WTC11 (cell line): ENCODE measurements at places on chromosomes 3 and 15. TPM values are rescaled to one million over a fixed set of nuclear protein-coding genes. Genes with fewer than 3 reads are reported as not detected.
A peak's percentile ranks its signal among the peaks of the same experiment; 100 is the strongest.

- DNase-seq: no peak
- H3K27me3 ChIP-seq: no peaks in the 10 kb centered on the region; the same call in 1 of the 2 replicates
- no peaks in the 10 kb centered on the region for H3K36me3 ChIP-seq
- peaks cover 11% of the 10 kb centered on the region for H3K4me1 ChIP-seq
- no peak overlapping the region for H3K27ac ChIP-seq
- H3K4me3 ChIP-seq: no peak overlapping the region
These were observed 894.0 kb downstream of the ROBO2 start for GRCh38 chr3:77933926-77934325.

DNA sequence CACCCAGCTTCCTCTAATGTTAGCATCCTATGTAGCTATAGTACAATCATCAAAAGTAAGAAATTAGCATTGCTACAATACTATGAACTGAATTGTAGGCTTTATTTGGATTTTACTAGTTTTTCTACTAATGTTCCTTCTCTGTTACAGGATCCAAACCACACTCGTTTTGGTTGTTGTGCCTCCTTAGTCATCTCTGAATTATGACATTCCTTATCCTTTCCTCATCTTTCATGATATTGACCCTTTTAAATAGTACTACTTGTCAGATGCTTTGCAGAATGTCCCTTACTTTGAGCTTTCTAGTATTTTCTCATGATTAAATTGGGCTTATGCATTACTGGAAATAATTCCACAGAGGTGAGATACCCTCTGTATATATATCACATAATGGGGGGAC is 265.4 kb downstream of the VPS13C start:
- no peak overlapping the region for H3K27ac ChIP-seq
- no peak for DNase-seq
- H3K27me3 ChIP-seq: no peaks in the 10 kb centered on the region
- no peaks in the 10 kb centered on the region for H3K36me3 ChIP-seq

BOC gene
- 6.6 to 8.0 TPM (median 7.2 TPM) in 3 replicates for total RNA-seq

- H3K36me3 ChIP-seq: peaks cover 25% of the 10 kb centered on the region
- peaks cover 13% of the 10 kb centered on the region for H3K4me1 ChIP-seq
- H3K27me3 ChIP-seq: no peaks in the 10 kb centered on the region
- H3K4me3 ChIP-seq: no peak overlapping the region
- H3K27ac ChIP-seq: peak overlapping the region; percentile 21; the same call in 1 of the 2 replicates
These were observed 26.8 kb downstream of the TIMMDC1 start for GRCh38 chr3:119524931-119525662.

GRCh38 chr15:72042054-72042453 is 75.9 kb downstream of the MYO9A start:
- H3K36me3 ChIP-seq: peaks cover 12% of the 10 kb centered on the region
- H3K27me3 ChIP-seq: no peaks in the 10 kb centered on the region
- DNase-seq: no peak
- no peak overlapping the region for H3K4me3 ChIP-seq
- H3K27ac ChIP-seq: no peak overlapping the region

GRCh38 chr3:46466273-46466672 is 1.6 kb upstream of the LTF start:
- H3K4me1 ChIP-seq: peaks cover 3% of the 10 kb centered on the region
- no peak overlapping the region for H3K27ac ChIP-seq
- no peak for DNase-seq
- no peak overlapping the region for H3K4me3 ChIP-seq
- no peaks in the 10 kb centered on the region for H3K36me3 ChIP-seq
- peaks cover 39% of the 10 kb centered on the region for H3K27me3 ChIP-seq

GRCh38 chr3:44419116-44419922 is 58.2 kb downstream of the ZNF445 start:
- no peak overlapping the region for H3K4me3 ChIP-seq
- no peak overlapping the region for H3K27ac ChIP-seq

SKOR1 gene
- 0.09 to 0.22 TPM (median 0.11 TPM) in 3 replicates for total RNA-seq
